ENCODE measurements at places on chromosomes 4 and X. TPM values are rescaled to one million over a fixed set of nuclear protein-coding genes. Genes with fewer than 3 reads are reported as not detected.
A peak's percentile ranks its signal among the peaks of the same experiment; 100 is the strongest.

Gene TCEAL7
- total RNA-seq, result 1.7 TPM

DNA sequence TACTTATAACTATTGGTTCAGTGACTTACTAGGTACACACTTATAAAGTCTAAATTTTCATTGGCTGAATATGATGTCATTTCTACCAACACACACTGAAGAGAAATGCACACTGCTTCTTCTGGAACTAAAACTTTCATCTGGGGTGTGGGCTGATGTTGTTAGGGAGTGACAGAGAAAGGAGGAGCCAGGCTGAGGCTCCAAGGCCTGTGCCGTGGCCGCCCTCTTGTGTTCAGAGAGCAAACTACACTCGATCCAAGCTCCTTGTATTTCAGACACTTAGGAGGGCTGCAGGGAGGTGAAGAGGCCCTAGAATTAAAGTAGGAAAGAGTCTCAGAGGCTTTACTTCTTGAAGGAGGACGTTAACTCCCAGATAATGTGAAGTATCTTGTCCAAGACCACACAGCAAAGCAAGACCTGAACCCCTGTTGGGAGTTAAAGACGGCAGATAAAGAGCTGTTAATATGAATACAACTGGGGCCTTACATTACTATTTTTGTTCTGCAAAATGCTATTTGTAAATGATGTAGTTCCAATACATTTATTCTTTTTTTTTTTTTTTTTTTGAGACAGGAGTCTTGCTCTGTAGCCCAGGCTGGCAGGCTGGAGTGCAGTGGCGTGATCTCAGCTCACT lies 137.5 kb downstream of the AFAP1 start:
- peak; percentile 85 for DNase-seq

DNA sequence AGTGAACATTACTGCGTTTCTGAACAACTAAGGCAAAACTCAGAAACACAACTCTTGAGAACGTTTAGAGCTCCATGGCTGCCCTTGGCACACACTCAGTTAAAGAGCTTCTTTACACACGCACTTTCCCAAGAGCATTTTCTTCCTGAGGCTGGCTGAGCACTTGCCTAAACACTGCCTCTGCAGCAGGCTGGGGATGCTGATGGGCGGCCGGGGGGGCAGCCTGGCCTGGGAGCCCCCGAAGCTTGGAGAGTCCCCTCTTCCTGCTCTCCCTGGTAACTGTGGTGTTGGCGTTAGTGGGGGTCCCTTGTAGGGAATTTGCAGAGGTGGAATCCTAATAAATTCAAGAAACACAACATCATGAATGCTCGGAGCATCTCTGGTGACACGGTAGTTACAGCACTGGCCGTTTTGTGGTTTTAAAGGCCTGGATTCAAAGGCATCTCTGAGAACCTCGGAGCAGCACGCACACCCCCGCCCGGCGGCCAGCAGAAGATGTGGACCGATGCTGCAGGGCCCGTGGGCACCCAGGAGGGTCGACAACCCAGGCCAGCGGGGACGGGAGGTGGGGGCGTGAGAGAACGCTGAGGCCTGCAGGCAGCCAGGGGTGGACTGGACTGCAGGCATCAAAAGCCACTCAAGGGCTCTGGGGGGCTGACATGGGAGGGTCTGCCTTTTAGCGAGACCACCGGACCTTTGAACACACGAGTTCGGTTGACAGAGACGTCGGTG lies 45.4 kb downstream of the FGFRL1 start:
- DNase-seq, result no peak

- no peak for DNase-seq
Measured at GRCh38 chr4:35038079-35038805, 1206.1 kb downstream of the ARAP2 start.

GRCh38 chr4:120874792-120875774 lies 47.4 kb downstream of the PRDM5 start:
- DNase-seq, result no peak

DNA sequence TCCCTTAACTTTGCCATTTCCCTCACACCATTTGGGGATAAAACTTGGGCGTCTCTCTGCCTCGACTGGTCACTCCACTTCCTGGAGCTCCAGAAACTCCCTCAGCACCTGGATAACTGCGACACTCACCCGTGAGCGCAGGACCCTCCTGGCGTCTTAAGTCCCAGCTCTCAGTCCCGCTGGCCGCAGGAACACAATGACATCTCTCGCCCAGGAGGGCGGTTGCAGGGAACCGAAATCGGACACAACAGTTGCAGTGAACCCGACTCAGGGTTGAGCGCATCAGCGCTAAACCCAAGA lies 370.9 kb upstream of the SMIM31 start:
- no peak for DNase-seq

DNA sequence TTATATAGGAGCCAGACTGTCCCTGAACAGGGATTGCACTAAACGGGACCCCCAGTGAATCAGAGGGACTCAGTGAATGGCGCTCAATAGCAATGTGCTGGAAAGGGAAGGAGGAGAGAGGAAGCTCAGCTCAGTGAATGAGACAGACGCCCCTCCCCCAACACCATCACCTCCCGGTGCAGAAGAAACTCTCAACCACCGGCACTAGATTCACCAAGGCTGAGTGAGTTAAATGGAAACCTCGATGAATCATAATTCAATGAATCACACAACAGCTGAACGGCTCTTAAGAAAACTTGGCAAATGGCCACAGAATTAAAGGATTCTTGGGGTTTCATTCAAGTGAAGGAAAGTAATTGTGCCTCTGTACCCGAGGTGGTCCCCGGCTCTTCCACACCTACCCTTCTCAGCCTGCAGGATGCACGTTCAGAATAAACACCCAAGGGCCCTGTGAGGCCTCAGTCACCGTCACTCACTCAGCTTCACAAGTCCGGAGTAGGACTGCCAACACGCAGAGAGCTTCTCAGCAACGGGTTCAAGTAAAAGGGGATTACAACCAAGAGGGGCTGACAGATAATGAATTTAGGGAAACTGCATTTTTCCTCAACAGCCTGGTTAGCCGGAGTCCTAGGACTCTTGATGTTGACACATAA lies 29.3 kb downstream of the CRMP1 start:
- no peak for DNase-seq

DNA sequence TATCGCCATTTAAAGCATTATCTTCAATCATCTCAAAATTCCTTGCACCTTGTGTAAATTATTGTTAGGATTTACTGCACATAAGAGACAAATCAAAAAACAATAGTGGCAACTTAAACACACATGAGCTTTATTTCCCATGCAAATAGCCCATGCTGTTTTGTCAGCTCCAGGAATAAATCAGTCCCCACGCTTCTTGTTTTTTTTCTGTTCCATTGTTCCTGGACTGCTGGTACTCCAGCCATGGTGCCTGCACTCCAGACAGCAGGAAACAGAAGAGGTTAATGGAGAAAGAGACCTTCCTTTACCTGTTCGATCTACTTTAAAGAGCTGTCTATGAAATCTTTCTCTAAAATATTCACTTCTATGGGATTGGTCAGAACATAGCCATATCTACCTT lies 1515.7 kb upstream of the TENM3 start:
- no peak for DNase-seq

DNA sequence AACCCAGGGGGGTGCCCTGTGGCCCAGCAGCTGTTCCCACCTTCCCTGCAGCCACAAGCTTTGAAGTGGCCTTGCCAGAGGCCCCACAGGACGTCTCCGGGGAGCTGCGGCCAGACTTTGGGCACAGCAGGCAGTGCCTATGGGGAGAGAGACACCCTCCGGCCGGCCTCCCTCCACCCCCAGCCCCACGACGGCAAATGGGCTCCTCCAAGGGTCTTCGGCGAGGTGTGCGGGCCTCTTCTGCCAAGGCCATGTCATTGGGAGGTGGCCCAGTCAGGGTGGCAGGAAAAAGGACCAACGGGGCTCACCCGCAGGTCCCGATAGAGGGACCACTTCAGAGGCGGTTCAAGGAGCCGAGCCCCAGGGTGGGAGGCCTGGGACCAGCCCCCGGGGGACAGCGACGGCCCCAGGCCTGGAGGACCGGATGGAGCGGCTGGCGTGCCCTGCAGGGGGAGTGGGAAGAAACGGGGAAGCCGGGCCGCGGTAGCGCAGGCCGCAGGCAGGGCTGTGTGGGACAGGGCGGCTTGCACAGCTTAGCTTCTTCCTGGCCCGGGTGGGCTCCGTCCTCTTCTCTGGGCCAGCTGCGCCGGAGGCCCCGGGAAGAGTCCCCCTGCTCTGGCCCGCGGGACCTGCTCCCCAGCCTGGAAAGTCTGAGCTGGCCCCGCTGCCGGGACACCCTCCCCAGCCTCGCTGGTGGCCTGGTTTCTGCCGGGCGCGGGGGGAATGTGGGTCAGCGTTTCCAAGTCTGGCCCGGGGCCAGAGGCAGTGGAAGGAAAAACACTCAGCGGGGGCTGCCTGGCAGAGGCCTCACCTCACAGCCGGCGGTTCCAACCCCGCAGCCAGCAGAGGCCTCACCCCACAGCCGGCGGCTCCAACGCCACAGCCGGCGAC lies 21.9 kb upstream of the SPON2 start:
- DNase-seq, result peak; percentile 87

DNA sequence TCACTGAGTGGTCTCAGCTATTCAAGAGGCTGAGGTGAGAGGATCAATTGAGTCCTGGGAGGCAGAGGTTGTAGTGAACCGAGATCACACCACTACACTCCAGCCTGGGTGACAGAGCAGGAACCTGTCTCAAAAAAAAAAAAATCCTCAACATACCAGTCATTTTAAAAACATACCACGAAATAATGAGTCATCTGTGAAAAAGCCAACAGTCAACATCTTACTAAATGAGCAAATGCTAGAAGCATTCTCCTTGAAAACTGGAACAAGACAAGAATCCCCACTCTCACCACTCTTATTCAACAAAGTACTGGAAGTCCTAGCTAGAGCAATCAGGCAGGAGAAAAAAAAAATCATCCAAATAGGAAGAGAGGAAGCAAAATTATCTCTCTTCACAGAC lies 104.0 kb upstream of the ARHGEF9 start:
- no peak for DNase-seq

DNA sequence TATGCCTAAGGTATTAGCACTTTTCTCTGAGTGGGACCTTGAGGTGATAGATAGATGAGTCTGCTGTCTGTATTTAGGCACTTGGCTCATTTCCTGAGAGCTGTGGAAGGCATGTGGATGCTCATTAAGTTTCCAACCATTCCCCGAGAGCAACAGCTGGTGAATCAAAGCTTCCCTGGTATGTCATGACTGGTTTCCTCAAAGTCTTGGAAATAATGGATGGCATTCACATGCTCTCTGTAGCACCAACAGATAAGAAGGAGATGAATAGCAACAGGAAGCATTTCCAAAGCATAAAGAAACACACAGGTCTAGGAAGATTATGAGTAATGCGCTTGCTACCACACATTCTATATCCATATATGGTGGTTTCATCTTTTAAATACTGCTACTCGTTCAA lies 118.3 kb upstream of the ETNPPL start:
- DNase-seq, result no peak

DNA sequence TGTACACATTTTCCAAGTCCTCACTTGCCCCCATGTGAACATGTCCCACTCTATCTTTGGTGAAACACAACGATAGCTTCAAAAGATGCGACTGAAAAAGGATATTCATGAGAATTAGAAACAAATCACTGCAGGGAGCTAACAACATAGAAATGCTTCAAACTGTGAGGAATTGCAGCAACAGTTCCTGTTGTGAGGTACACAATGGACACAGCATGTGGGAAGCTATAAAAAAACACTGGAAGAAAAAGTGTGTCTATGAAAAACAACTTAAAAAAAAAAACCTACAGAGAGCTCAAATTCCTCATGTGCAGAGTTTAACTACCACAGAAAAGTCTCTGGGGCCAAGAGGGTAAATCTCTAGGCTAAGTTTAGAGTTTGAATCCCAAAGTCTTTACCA lies 51.6 kb upstream of the BLTP1 start:
- DNase-seq, result no peak

DNA sequence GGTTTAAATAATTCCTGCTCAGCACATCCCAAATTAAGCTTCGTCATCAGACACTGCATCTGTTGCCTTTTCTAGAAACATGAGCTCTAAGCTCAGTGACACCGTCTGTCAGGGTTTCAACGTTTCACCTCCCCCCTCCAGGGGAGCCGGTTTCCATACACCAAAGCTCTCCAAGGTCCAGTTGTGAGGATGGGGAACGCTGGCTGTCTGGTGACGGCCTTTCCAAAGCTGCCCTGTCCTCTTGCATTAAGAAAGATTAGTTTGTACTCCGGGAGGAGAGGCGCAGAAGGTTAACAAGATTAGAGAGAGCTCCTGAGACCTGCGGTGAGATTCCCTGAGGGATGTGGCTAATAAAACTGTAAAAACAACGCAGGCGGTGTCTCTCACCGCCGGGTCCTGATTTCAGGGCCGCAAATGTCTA lies 43.2 kb downstream of the ASMT start:
- DNase-seq, result no peak

All from Right ventricle myocardium superior (tissue), 1 donor.